ENCODE measurements at places on chromosomes 7 and 10.

GRCh38 chr7:158955932-158956804 lies 99.8 kb downstream of the DYNC2I1 start:
- no peak for DNase-seq

GRCh38 chr10:129104266-129105045 lies 362.6 kb upstream of the MGMT start:
- no peak for DNase-seq

GRCh38 chr10:66586897-66587679 lies 338.7 kb upstream of the LRRTM3 start:
- DNase-seq = no peak

- no peak for DNase-seq
Measured at GRCh38 chr7:159117366-159118196, 27.1 kb downstream of the VIPR2 start.

GRCh38 chr7:136142583-136142982 lies 165.4 kb upstream of the MTPN start:
- DNase-seq = no peak

DNA sequence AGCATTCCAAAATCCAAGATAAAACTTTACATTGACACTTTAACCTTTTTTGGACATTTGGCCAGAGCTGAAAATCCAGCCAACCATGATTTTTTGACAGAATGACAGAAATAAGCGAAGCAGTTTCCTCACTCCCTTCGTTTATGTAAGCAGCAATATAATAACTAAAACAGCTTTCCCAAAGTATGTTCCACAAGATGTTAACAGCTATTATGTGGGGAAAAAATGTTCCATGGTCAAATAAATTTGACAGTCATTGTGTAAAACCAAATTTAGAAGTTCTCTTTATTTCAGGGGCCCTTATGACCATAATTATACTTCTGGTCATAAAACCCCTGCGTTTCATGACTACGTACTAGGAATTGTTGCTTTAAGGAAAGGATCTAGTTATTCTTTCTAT lies 416.5 kb downstream of the MAGI2 start:
- no peak for DNase-seq

DNA sequence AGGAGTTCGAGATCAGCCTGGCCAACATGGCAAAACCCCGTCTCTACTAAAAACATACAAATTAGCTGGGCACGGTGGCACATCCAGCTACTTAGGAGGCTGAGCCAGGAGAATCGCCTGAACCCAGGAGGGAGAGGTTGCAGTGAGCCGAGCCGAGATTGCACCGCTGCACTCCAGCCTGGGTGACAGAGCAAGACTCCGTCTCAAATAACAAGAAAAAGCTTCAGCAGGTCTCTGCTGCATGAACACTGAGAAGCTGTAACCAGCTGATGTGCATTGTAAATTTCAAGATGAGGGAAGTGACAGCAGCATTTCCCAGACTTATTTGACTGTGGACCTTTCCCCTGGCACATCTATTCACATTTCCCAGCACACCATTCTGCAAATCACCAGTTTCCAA lies 222.0 kb downstream of the CALN1 start:
- DNase-seq = no peak

DNA sequence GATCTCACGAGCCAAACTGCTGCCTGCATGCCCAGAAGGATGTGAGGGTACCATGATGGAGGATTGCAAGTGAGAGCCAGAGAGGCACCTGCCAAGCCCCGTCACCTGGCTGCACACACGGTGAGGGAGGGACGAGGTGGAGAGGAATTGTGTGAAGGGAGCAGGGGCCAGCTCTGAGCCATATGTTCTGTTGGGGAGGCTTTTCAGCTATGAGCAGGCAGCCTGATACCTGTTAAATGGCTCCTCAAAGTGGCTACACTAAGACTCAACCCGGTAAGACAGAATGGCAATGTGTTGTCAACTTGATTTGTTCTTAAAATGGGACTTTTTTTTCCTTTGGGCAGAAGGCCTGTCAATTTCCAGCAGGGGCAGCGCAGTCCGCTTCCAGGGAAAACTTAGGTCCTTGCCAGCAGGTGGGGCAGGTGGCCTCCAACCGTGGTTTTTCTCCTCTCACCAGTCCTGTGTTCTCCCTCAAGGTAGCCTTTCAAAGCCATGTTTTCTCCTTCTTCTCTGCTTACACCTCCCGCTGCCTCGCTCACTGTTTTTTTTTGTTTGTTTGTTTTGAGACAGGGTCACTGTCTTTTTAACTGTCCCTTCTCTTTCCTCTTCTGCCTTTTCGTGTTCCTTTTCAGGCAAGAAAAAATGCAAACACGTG lies 57.7 kb upstream of the ZNRF2 start:
- DNase-seq = peak; percentile 36

- DNase-seq = no peak
Measured at GRCh38 chr7:95411666-95412065, 15.5 kb upstream of the PON3 start.

DNA sequence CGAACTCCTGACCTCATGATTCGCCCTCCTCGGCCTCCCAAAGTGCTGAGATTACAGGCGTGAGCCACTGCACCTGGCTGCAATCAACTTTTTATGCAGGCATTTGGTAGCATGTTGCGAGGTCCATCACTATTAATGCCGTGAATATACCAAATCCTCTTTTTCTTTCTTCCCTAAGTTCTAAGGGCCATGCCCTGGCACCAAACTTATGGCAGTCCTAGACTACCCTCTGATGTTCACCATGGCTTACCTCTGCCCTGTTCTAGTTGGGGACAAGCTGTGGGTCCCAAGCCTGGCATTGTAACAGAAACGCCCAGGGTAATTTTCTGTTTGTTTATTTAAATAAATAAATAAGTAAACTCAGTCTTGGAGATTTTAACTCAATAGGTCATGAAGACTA lies 13.3 kb downstream of the PRSS2 start:
- DNase-seq = no peak

GRCh38 chr7:87653178-87653577 lies 25.0 kb downstream of the RUNDC3B start:
- no peak for DNase-seq

DNA sequence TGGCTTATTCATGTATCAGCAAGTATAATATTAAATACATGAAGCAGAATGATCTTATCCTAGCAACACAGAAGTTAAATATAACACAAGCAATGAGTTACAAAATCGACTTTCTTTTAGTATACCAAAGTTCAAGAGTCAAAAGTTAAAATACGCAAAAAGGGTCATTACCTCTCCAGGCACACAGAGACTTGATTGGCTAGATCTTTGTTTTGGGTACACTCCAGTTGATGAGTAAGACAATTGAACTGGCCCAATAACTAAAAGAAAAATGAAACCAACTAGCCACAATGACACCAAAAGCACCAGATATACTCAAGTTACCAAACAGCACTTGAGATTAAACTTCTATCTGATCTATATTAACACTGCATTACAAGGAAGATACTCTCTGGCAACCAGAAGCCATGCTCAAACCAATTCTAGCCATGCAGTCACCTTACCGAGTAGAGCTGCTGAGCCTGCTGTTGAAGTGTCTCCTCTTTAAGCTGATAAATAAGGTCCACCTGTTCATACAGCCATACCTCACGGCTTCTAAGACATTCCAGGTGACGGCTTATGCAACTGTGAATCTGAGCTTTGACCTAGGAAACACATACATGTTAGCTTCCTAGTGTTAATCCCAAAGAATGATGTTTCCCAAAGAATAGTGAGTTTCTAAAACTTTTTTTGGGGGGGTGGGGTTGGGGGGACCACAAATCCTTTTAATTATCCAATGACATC lies 15.6 kb downstream of the NCOA4 start:
- no peak for DNase-seq

DNA sequence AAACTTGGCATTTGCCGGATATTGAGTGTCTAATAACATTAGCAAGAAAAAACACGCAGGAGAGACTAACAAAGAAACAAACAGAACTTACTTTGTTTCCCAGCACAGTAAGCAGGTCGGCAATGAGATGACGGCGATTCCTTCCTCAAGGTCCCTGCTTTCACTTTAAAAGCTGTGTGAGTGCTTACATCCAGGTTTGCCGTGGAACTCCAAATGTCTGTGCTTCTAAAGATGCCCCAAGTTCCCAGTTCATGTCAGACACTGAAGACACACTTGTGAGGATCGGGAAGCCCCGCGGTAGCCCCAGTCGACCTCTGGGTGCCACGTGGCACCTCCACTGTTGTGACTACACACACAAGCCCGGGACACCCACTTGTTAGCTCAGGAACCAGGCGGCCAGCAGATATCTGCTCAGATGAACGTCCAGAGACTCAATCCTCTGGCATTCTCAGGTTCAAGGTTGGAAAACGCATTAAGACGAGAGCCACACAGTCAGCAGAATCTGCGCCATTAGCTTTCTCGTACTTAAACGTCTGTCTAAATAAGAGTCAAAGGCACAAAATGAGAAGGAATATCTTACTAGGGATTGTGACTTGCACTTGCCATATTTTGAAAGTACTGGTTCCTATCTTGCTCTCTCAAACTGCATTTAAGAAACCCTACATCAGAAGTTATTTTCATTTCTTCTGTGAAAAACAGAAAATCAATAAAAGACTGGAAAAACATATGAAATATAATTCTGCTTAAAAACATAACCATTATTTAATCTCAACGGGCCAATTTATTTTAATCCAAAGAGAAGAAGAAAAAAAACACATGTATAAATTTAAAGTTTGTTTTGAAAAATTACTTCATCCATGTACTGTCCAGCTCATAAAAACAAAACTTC lies 207.6 kb upstream of the KLF14 start:
- peak; percentile 98 for DNase-seq

- no peak for DNase-seq
Measured at GRCh38 chr7:100396421-100396982, 23.2 kb downstream of the PILRA start.

GRCh38 chr7:37494926-37495325 lies 46.3 kb upstream of the ELMO1 start:
- no peak for DNase-seq

DNA sequence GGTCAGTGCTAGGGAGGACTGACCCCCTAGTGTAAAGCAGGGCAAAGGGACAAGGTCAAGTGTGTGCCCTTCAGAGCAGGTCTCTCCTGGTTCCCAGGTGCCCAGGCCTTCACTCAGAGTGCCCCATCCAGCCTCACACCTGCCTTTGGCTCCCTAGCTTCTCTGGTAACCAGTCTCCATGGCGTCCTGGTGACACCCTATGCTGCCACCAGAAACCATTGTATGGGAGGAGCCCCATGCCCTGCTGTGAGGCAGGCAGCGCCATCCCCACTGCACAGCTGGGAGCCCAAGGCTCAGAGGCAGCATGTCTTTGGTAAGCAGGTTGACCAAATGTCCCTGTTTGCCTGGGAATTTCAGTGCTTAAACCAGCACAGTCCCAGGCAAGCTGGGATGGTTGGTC lies 33.1 kb upstream of the HMX3 start:
- no peak for DNase-seq

DNA sequence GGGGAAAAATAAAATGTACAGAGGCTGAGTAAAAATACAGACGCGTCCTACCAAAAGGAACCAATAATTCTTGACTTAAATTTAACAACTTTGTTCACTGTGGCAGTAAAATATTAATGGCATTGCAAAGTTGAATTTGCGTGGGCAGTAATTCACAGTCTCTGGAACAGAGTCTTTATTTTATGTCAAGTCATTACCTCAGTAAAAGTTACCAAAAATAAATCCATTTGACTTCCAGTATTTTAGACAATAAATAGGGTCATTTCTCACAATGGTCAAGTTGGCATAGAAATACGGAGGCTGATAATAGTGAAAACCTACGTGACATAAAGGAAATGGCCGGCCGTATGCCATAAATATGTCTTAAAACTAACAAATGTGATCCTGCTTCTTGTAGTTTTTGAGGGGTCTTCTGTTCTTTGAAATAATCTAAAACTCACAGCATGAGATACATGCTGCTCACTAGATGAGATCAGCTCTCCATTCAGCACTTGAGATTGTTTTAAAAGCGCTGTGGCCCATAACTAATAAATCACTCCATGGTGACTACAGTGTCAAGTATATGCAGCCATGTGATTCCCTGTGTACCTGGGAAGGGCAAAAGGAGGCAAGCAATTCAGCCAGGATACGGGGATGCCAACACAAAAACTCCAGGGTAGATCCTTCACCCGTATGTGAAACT lies 75.3 kb downstream of the DOCK4 start:
- no peak for DNase-seq

DNA sequence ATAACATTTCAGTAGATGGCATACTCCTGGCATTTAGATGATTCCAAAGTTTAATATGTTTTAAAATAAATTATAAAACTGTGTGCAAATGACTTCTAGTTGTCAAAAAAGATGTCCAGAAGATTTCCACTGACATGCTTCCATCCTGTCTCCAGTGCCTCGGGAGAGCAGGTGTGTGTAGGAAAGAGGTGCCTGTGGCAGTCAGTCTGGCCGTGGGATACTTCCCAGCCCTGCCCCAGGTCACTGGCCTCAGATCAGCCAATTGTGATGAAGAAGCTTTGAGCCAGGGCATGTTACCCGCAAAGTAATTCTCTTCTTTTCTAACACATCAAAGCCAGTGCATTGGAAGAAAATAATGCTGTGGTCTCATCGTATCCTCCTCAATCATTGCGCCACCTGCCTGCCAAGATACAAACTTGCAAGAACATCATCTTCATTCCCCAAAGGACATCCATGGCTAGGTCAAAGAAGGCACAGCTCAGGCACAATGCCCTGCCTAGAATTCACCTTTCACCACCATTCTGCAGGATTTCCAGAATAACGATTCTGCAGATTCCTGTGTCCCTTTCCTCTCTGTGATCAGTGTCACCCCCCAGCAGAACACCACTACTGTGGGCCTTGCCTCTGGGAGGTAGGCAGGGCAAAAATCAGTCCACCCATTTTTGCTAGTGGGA lies 6.3 kb upstream of the KCNMA1 start:
- DNase-seq = peak; percentile 71

GRCh38 chr7:7834761-7835160 lies 116.4 kb upstream of the RPA3 start:
- DNase-seq = no peak

DNA sequence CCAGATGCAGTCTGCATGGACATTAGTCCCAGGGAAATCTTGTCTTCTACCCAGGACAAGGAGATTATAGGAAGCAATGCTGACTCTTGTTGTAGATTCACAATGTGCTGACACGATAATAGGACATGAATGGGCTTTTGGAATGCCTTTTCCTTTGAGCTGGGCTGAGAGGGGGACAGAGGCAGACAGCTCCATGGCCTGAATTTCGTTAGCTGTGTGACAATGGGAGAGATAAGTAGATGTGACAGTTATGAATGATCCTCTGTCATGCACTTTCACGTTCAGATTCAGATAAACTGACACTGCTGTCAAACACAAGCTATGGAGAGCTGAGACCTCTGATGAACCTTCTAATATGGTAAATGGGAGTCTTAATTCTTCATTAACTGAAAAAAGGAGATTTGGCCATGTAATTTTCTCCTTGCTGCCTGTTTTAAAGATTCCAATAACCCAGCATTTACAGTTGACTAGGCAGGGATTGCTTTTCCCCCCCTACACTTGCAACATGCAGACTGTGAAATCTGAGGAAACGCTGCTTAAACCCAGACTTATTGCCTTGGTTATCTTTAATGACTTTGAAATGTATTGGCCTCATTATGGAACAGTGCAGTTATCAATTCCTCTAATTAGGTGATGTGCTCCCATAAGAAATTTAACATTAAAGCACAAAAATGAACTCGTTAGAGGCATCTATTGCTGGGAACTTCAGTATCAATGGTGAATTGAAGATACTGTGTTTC lies 669.3 kb downstream of the AUTS2 start:
- no peak for DNase-seq

- no peak for DNase-seq
Measured at GRCh38 chr7:45721686-45722598, 147.8 kb downstream of the ADCY1 start.

All from RKO (cell line).